ENCODE measurements at places on chromosomes 12 and 14.

GRCh38 chr14:72716476-72716875, 177.4 kb downstream of the DPF3 start:
- DNase-seq: no peak

GRCh38 chr14:76908834-76909233, 82.6 kb downstream of the LRRC74A start:
- no peak for DNase-seq

DNA sequence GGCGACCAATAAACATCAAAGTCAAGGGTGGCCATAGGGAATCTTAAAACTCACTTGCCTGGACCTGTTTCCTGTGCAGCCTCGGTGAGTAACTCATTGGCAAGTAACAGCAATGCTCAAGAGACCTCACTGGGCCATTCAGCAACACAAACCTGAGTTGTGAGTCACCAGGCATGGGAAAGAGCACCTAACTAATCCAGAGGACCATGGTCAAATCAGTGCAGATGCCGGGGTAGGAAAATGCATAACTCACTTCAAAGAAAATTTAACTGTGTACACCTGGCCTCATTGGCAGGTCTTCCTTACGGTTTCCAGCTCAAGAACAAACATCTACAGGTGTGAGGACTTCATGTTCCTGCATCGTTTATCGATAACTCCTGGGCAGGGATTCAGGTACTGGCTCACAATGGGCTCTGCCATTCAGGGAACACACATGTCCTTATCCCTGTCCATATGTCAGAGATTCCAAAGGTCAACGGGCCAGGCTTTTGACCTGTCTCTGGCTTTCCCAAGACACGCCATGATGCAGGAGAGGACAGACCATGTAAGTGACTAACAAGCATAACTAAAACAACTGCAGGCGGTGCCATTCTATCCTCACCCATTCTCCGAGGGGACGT, 211.8 kb downstream of the ANO2 start:
- no peak for DNase-seq

DNA sequence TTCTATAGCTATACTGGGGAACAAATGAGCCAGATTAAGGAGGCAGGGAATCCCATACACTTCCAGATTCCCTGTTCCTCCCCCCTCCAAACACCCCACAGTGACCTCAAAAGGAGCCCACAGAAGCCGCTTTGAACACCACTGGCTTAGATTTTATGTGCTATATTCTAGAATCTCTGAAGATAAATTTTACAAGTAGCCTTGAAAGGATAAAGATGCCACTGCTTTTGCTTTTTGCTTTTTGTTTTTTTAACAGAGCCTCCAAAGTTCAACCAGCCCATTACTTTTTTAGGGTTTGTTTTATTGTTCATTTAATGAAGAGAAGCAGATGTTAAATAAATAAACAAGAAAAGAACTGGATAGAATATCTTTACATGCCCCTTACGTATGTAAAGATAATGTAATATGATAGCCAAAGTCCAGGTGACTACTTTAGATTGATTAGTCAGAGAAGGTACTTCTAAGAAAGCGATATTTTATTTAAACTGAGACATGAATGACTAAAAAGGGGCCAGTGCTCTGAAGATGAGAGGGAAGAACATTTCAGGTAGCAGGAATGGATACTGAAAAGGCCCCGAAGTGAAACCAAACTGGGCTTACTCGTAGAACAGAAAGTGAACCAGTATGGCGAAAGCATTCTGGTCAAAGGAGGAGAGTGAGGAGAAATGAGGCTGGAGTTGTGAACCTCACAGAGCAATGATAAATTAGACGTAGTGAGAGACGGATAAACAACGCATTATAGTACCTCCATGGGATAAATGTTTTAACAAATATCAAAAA, 44.6 kb downstream of the DUSP6 start:
- DNase-seq: no peak

- DNase-seq: no peak
Measured at GRCh38 chr12:106455111-106455510, 97.6 kb downstream of the POLR3B start.

All from glomerular endothelial cell (primary cell).